ENCODE measurements at places on chromosomes 4 and X. TPM values are rescaled to one million over a fixed set of nuclear protein-coding genes. Genes with fewer than 3 reads are reported as not detected.

- DNase-seq: peak; percentile 89
Measured at GRCh38 chr4:173371292-173372192, 788 bp downstream of the SAP30 start.

GRCh38 chr4:107404591-107405300 lies 315.3 kb downstream of the PAPSS1 start:
- DNase-seq: no peak

GRCh38 chr4:22877486-22878052 lies 184.8 kb downstream of the GBA3 start:
- DNase-seq: no peak

- DNase-seq: no peak
Measured at GRCh38 chr4:73772363-73772762, 32.0 kb downstream of the CXCL8 start.

DNA sequence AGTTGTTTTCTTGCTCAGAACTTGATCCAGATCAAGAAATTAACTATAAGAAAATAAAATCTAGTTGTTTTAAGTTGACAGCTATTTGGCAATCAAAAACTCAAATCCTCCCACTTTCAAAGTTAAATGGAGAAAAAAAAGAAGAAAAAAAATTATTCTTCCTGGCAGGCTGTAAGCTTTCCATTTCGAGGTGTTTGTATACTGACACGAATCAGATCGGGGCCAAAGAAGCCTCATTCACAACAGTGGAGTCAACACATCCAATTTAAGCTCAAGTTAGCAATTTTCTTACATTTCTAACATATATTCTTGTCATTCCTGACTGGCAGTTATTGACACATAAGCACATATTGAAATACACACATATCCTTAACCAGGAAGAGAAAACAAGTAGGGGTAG lies 119.4 kb downstream of the UNC5C start:
- DNase-seq: no peak

DNA sequence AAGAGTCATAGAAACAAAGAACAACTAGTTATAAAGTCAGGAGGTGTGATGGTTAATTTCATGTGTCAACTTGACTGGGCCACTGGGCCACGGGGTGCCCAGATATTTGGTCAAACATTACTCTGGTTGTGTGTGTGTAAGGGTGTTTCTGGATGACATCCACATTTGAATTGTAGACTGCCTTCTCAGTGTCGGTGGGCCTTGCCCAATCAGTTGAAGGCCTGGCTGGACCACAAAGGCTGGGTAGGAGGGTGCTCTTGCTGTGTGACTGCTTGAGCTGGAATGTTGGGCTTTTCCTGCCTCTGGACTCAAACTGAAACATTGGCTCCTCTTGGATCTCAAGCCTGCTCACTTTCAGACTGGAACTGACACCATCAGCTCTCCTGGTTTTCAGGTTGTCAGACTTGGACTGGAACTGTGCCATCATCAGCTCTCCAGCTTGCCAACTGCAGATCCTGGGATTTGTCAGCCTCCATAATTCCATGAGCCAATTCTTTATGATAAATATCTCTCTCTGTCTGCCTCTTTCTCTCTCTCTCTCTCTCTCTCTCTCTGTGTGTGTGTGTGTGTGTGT lies 41.4 kb downstream of the CLDN34 start:
- DNase-seq: no peak

DNA sequence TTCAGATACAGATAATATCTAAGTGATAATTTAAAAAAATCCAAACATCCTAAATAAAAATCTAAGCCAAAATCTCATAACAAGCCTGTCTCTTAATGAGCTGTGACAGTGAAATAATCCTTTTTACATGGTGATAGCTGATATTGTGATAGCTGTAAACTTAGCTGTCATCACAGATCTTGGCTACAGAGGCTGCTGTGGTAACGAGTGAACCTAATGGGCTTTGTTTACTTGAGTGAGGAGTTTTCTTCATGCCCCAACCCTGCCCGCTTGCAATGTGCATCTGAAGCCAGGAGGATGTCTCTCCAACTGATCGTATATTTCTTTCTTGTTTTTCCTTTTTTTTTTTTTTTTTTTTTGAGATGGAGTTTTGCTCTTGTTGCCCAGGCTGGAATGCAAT lies 41.5 kb upstream of the YTHDC1 start:
- no peak for DNase-seq

DNA sequence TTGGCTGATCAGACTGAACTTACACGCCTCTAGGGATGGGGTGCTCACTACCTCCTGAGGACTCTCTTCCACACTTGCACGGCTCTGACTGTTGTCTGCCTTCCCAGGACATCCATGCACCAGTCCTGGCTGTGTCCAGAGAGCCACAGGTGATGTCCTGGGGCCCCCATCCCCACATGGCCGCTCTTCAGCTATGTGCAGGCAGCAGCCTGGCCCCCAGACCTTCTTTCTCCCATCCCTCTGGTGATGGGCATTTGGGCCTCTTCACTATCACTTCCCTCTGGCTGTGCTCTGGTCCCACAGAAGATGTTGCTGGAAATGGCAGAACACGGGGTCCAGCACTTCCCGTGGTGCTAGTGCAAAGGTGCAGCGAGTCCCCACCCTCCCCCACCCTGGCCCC lies 40.9 kb upstream of the HMX1 start:
- no peak for DNase-seq

- DNase-seq: no peak
Measured at GRCh38 chr4:174674305-174674840, 152.1 kb upstream of the HPGD start.

The VEGFC gene
- total RNA-seq: 5.8 TPM

The CITED1 gene
- not detected for total RNA-seq

The GC gene
- 4.6 TPM for total RNA-seq

The HOPX gene
- 103 TPM for total RNA-seq

The OTC gene
- not detected for total RNA-seq

The DACH2 gene
- 4.8 TPM for total RNA-seq
